ENCODE measurements at places on chromosomes 7 and 10.

DNA sequence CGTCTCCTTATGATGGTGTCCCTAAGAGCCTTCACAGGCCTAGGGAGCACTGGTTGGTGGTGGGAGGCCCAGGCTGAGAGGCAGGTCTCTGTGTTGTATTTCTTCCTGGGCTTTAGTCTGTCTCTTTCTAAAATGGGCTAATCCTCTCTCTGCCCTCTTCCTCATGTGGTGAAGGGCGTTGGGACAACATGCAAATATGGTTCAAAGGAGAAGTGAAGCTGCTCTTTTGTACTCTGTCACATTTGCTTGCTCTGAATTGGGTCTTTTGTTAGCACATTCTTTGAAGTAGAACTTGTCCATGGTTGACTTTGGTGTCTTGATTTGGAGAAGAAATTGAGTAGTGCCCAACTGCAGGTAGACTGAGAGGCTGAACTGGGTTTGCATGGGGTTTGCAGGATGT is 814 bp downstream of the HK1 start:
- no peak for DNase-seq

GRCh38 chr10:77522268-77522809 is 115.3 kb downstream of the KCNMA1 start:
- no peak for DNase-seq

DNA sequence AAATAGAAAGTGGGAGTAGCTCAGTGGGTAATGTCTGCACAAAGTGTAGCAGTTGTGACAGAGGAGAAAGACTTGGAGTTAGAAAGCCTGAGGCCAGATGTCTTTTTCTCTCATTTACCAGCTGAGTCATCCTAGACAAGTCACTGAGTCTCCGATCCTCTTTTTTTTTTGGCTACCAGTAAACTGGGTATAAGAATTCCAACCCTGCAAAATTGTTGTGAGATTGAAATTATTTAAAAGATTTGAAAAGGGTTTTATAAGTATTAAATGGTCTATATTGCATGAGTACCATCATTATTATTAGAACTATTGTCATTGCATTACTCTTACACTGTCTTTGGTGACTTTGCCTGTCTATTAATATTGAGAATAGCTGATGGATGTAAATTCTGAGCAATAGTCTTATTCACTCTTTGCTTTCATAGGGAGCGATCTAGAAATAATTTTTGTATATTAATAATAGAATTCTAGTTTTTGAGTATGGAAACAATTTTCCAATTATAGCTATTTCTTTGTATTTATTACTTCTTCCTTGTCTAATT is 74.0 kb downstream of the ARID5B start:
- DNase-seq = no peak

GRCh38 chr10:49115015-49115795 is at the start of gene VSTM4:
Gene VSTM4, minus strand, starts transcription at chr10:49115522. Its CDS starts 37 bp downstream, at chr10:49115485.
- DNase-seq = peak; percentile 31

DNA sequence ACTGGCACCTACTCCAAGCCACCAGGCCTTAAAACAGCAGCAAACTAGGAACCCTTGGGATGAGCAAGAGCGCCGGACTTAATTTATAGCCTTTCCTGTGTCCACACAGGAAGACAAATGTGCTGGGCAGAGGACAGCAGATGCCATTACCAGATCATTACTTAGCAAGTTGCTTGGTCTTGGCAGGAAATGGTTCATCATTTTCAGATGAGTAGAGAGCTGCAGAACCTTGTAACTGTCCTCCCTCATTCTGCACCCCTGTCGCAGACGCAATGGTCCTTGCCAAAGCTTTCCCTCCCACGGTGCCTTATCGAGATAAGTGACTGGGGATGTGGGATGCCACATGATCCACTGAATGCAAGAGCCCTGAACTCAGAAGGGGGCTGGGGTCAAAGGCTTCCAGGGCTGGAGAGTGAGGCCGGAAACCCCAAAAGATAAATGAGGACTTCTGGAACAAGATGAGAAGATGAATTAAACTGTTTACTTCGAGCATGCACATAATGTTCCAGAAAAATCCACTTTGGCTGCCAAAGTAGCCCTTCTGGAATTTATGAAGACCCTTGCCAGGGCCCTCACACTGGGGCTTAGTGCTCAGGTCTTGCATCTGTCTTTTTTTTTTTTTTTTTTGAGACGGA is 145.6 kb upstream of the ZNF32 start:
- no peak for DNase-seq

DNA sequence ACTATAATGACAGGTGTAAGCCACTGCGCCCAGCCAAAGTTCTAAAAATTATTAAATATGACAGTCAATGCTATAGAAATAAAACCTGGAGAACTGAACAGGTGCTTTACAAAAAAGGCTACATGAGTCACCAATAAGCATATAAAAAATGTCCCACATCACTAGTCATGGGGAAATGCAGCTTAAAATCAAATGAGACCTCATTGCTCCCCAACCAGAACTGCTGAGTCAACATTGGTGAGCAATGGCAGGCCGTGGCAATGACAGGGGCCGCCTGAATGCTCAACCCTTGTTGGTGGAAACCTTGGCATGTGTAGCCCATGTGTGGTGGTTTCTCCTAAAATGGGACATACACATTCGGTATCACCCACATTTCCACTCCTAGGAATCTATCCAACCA is 352.3 kb upstream of the KLF6 start:
- no peak for DNase-seq
